ENCODE measurements at places on chromosomes 2 and 18.

GRCh38 chr2:17163638-17164037 lies 354.6 kb downstream of the RAD51AP2 start:
- no peak for DNase-seq

DNA sequence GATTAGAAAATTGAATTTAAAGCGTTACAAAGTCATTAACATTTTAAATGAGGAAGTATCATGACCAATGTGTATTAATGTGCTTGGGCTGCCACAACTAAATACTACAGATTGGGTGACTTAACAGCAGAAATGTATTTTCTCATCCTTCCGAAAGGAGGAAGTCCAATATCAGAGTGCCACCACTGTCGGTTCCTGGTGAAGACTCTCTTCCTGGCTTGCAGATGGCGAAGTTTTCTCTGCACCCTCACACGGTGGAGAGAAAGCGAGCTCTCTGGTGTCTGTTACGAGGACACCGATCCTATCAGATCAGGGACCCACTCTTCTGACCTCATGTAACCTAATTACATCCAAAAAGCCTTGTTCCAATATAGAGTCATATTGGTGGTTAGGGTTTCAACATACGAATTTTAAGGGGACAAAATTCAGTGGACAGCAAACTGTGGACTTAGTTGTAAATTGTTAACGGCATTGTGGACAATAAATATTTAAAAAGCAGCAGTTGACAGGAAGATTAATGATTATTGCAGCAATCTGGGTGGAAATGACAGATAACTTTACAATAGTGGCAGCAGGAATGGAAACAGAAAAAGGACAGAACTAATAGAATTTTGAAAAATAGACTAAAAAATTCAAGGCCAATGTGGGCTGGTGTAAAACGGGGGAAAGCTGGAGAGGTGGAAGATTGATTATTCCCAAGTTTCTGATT lies 35.1 kb upstream of the CYRIA start:
- DNase-seq: no peak

GRCh38 chr2:222554517-222554916 lies 101.4 kb downstream of the FARSB start:
- DNase-seq: no peak

DNA sequence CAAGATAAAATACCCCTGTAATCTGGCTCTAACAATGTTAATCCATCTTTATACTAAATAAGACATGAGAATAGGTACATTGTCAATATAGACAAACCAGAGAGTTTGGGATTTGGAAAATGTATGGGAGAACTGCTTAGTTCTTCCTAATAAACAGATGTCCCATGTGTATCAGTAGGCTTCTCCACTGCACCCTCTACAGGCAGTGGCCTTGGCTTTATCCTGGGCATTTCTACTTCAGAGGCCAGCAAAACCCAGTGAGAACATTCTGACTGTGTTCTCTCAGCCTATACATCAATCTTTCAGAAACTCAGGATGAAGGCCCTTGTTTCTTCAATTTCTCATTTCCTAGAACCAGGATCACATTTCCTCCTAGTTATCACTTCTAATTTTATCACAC lies 1167.5 kb upstream of the ACVR2A start:
- no peak for DNase-seq

GRCh38 chr2:157477919-157478318 lies 34.0 kb upstream of the CYTIP start:
- no peak for DNase-seq

DNA sequence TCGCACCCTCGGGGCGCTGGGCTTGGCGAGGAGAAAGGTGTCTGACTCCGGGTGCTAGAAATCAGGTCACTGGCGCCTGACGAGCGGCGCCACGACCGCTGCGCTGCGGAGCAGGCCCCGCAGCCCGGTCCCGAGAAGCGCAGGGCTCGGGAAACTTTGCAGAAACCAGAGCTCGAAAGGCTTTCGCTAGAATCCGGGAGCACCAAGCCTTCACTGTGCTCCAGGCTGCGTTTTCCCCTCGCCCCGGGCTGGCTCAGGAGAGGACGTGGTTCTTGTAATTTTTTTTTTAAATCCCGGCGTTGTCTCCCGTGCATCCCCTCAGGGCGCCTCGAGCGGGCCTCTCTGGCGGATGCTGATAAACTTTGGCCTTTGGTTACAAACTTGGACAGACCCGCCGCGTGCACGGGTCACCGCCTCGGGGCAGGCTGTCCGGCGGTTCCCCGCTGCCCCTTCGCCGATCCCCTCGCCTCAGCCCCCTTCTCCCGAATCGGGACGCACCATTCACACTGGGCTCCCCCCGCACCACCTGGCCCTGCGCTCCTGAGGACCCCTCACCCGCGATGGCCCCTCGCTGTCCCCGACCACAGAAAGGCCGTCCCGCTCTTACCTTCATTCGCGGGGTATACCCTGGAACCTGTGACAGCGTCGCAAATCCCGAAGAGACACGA lies 419 bp downstream of the EPHA4 start:
- peak; percentile 67 for DNase-seq

GRCh38 chr18:28009589-28009988 lies 167.3 kb downstream of the CDH2 start:
- DNase-seq: no peak

DNA sequence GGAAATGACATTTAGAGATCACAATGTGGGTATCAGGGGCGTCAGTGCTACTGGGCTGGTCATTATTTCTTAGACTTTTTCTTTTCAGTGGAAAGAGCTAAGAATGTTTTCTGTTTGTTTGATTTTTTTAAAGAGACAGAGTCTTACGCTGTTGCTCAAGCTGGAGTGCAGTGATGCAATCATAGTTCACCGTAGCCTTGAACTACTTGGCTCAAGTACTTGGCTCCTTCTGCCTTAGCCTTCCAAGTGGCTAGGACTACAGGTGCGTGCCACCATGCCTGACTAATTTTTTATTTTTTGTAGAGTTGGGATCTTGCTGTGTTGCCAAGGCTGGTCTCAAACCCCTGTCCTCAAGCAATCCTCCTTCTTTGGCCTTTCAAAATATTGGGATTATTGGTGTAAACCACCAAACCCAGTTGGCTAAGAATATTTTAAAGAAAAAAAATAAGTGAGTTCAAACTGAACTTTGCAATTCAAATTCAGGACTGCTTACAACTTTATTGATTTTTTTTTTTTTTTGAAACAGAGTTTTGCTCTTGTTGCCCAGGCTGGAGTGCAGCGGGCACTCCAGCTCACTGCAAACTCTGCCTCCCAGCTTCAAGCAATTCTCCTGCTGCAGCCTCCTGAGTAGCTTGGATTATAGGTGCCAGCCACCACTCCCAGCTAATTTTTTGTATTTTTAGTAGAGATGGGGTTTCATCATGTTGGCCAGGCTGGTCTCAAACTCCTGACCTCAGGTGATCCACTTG lies 154.2 kb downstream of the MIB1 start:
- no peak for DNase-seq

GRCh38 chr2:233221378-233222063 lies 30.0 kb upstream of the ATG16L1 start:
- no peak for DNase-seq

- no peak for DNase-seq
These were observed 92.6 kb downstream of the TTC32 start for GRCh38 chr2:19809206-19809605.

GRCh38 chr2:3094999-3095958 lies 282.3 kb downstream of the EIPR1 start:
- no peak for DNase-seq
